ENCODE measurements at places on chromosomes 11 and 22.

DNA sequence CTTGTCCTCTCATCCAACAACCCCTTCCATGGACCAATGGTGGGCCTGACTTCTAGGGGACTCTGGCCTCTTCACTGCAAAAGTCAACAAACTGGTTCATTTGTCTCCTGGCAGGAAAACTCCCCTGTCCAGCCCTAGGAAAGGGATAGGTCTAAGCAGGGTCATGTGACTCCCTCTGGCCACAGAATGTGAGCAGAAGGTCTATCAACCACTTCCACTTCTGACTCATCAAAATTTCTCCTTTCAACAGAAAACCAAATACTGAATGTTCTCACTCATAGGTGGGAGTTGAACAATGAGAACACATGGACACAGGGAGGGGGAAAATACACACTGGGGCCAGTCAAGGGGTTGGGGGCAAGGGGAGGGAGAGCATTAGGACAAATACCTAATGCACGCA lies 1.3 kb upstream of the ISX start:
- DNase-seq, result no peak

DNA sequence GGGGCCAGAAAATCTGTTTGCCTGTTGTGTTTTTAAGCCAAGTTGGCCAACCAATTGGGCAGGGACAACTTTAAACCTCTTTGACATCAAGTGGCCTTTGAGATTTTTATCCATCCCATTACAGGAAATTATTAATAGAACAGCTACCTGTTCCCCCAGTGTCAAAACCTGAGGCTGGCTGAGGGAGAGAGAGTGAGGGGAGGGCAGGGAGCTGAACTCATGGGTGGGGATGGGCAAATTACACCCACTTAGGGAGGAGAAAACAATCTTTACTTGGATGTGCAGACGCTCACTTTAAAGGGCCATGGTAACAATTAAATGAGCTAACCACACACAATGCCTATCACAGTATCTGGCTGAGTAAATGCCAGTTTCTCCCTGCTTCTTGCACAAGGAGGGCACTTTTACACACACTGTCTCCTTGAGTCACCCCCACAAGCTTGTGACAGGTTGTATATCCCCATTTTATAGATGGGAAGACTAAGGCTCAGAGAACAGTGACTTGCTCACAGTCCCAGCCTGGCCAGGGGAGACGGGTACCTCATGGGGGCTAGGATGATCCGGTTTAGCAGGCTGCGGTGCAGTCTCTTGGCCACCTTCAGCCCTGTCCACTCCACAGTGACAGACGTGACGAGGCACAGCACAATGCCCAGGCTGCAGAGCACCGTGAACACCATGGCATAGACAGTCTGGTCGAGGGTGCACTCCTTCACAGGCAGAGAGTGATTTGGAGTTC lies 17.8 kb upstream of the KCNJ11 start:
- no peak for DNase-seq

GRCh38 chr22:39462443-39463221 lies 5.8 kb downstream of the MGAT3 start:
- DNase-seq, result no peak

DNA sequence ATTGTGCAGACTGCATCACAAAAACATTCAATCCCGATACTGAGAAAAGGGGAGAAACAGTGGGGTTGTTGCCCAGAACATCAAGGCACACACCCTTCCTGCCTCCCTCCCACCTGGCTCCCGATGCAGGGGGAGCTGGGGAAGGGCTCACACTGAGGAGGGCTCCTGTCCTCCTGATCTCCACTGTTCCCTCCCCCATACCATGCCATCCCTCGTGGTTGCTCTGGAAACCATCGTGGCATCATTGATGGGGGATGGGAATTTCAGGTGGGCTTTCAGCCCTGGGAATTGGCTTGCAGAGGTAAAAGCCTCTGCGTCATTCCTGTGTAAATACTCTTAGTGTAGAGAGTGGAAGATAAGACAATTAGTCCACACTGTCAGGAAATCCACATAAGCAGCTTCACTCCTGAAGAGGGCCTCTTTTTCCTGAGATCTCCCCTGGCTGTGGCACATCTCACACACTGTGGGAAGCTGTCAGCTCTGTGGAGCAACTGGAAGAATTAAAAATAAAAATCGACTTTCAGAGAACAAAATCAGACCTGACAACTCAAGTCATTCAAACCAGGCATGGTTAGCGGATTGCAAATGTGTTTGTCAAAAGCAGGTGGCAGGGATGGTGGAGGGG lies 176.0 kb downstream of the CHST1 start:
- DNase-seq, result no peak

- DNase-seq, result no peak
Measured at GRCh38 chr22:30555282-30556210, 9.0 kb upstream of the SEC14L6 start.

DNA sequence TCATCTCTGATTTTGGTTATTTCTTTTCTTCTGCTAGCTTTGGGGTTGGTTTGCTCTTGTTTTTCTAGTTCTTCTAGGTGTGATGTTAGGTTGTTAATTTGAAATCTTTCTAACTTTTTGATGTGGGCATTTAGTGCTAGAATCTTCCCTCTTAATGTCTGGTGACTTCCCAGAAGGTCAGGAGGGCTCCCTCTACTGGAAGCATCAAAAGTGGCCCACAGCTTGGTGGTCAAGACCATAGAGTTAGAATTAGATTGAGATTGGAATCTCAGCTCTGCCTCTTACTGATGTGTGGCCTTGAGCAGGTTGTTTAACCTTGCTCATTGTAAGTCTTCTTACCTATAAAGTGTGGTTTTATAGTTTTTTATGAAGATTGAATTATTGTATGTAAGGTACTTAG lies 99.3 kb downstream of the FDX1 start:
- DNase-seq, result no peak

DNA sequence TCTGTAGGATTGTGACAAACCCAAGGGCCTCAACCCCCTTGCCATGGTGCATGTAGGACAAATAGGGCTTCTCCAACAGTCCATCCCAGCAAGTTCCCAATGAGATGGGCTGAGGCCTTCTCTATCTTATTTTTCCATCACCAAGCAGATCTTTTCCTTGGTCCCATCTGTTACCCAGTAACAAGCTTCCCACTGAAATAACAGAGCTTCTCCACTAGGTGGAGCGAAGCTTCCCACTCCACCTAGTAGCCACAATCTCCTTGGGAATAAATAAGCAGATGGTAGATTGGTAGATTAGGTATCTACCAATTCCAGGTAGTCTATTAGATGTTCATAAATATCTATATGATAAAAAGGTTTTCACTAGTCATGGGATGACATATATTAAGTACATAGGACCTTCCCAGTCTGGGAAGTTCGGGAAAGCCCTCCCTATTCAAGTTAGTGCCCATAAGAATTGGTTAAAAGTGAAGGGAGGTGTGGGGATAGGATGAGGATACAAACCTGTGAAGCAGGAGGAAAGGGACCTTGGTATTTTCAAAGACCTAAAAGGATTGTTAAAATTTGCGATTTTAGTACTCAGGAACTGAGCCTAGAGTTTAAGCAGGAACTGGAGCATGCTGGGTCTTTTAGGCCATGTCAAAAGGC lies 5.9 kb upstream of the OR52L1 start:
- DNase-seq, result no peak

- DNase-seq, result no peak
Measured at GRCh38 chr22:24540470-24540869, 14.5 kb downstream of the GUCD1 start.

GRCh38 chr11:71452199-71453036 lies 585 bp upstream of the NADSYN1 start:
- DNase-seq, result no peak

GRCh38 chr11:35546317-35546716 lies 20.9 kb upstream of the PAMR1 start:
- no peak for DNase-seq

- DNase-seq, result peak; percentile 64
Measured at GRCh38 chr11:117876341-117877119, at the start of gene FXYD6. Gene FXYD6, minus strand, starts transcription at chr11:117876658. Its CDS starts 33,882 bp downstream, at chr11:117842776.

- no peak for DNase-seq
Measured at GRCh38 chr11:9755561-9756185, 91.8 kb downstream of the SWAP70 start.

- peak; percentile 25 for DNase-seq
Measured at GRCh38 chr22:50247748-50248147, 2.9 kb upstream of the TUBGCP6 start.

GRCh38 chr22:17578136-17578754 lies 14.9 kb downstream of the SLC25A18 start:
- DNase-seq, result no peak

DNA sequence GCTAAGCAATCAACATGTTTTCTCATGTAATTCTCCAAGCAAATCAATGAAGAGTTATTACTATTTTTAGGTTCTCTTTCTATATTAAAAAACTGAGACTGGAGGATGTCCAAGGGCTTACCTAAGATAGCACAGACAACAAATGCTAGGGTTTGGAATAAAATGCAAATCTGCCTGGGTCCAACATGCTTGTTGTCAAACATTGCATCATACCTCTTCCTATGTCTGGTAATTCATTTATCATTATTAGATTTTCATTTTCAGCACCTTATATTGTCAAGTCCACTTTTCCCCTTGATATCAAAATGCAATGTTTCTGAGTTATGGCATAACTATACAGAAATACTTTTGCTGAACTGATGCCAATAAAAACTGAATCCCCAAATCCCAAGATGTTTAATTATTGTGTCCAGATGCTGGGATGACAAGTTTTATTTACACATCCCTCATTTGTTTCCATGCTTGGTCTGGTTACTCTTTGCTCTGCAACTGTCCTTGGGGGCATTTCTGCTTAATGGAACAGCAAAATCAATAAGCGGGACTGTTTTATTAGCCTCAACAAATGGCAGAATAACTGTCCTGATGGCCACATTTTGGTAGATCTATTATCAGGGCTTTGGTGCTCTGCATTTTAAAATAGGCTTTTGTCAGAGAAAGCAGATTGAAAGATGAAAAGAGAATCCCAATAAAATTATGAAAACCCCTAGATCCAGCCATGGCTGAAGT lies 86.0 kb downstream of the C11orf87 start:
- no peak for DNase-seq

- no peak for DNase-seq
Measured at GRCh38 chr11:67584205-67584880, 731 bp downstream of the GSTP1 start.

DNA sequence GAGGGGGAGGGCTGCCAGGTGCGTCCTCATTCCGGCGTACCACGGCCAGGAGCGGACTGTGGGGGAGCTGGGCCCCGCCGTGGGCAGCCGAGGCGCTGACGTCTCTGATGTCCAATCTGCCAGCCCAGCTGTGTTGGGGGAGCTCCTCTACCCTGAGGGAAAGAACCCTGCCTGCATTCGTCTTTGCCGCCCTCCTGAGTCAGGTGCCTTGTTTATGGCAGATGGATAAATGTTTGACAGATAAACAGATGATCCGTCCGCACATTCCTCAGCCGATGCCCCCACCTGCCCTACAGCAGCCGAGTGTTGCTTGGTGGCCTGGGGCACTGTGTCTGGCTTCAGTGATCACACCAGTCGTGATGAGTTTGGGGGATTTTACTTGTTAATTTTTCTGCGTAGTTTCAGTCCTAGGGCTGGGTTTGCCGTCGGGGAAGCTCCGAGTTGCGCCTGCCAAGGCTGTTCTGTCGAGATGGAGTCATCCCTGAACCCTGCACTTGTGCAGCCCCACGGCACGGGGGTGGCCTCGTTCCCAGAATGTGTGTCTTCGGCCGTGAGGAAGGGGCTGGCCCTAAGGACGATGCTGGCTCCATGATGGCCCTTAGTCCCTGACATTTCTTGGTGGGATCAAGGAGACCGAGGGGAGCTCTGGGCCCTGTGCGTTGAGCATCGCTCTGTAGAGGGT lies 1083.9 kb downstream of the BRD1 start:
- DNase-seq, result no peak

DNA sequence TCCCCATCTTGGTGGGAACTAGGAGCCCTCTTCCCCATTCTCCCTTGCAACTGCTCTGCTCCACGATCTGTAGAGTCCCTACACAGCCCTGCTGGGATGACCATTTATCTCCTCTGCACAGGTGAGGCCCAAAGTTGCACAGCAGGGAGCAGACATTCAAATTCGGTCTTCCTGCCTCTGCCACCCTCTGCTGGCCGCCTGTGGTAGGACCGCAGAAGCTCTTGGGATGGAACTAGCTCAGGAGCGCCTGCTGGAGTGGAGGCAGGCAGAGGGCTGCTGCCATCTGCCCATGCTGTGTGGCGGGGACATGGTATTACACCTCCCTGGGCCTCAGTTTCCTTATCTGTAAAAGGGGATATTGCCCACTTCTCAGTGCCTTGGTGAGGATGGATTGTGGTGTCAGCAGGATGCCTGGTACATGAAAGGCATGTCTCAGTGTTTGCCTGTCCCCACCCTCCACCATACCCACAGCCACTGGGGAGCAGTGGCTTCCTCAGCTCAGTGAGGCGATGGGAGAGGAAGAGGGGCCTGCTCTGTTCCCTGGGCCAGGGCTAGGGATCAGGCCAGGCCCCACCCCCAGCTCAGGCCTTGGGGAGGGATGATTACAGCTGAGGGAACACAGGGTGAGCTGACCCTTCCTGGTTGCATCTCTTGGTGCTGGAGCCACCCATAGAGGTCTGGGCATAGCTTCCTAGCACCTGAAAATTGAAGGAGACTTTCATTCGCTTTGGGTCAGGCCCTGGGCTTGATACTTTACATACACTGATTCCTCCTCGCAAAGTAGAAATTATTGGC lies 11.3 kb upstream of the OMP start:
- DNase-seq, result peak; percentile 54

- DNase-seq, result no peak
Measured at GRCh38 chr11:57649826-57650738, at the start of gene YPEL4. Gene YPEL4, minus strand, starts transcription at chr11:57649912. Its CDS starts 2,805 bp downstream, at chr11:57647107.

GRCh38 chr11:10428453-10428852 lies 26.6 kb upstream of the AMPD3 start:
- DNase-seq, result no peak

- no peak for DNase-seq
Measured at GRCh38 chr11:3222003-3222855, 3.6 kb upstream of the MRGPRG start.

All from NCI-H2107 (cell line).